ENCODE measurements at places on chromosomes 4 and X.

DNA sequence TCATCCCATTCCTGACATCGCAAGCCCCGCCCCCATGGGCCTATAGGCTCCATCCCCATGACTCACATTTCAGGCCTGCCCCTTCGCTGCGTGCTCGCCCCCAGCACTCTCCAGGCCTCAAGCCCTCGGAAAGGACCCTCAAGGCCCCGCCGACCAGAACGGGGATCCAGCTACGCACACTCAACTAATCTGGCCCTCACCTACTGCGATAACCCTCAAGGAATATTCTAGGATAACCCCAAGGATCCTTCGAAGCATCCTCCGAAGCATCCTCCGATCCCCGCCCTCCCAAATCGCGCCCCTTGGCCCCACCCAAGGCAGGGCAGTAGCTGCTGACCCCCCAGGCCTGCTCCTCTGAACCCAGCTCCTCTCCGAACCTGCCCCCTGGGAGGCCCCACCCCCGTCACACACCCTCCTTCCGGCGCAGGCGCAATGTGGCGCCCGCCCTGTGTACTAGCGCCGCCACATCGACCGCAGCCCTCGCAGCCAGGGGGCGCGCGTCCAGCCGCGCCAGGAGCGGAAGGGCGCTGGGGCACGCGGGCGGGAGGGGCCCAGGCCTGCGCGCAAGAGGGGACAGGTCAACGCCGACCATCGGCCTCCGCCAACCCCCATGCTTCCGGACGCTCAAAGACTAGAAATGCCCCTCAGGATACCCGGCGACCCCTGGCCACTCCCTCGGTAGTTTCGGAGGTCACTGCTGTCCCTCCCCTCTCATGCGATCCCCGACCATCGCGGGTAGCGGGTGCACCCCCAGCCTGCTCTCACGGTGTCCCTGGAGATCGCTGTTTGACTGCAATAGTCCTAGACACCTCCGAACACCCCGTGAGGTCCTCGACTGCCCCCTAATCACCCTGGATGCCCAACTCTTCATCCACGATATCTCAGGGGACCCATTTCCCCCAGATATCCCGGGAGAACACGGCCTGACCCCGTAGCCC is 6.4 kb upstream of the MAGIX start:
- DNase-seq = peak; percentile 86

DNA sequence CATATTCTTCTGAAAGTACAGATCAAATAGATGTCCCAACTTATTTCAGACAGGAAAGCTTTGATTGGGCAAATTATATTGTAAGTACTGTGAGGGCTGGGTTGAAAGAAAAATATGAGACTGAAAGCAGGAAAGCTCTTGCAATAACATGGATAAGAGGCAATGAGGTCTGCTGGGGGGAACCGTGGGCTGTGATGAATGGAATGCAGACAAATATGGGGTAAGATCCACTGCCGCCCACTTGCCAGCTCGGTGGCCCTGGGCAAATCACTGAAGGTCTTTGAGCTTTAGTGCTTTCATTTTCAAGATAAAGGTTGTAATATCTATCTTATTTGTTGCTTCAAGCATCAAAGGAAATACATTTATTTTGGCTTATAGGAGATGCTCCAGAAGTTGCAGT is 51.0 kb downstream of the AGA start:
- DNase-seq = no peak

- DNase-seq = no peak
Observed at GRCh38 chrX:119736206-119736764, 22.1 kb upstream of the SOWAHD start.

GRCh38 chr4:184536881-184537248 is 62.5 kb upstream of the IRF2 start:
- DNase-seq = no peak

DNA sequence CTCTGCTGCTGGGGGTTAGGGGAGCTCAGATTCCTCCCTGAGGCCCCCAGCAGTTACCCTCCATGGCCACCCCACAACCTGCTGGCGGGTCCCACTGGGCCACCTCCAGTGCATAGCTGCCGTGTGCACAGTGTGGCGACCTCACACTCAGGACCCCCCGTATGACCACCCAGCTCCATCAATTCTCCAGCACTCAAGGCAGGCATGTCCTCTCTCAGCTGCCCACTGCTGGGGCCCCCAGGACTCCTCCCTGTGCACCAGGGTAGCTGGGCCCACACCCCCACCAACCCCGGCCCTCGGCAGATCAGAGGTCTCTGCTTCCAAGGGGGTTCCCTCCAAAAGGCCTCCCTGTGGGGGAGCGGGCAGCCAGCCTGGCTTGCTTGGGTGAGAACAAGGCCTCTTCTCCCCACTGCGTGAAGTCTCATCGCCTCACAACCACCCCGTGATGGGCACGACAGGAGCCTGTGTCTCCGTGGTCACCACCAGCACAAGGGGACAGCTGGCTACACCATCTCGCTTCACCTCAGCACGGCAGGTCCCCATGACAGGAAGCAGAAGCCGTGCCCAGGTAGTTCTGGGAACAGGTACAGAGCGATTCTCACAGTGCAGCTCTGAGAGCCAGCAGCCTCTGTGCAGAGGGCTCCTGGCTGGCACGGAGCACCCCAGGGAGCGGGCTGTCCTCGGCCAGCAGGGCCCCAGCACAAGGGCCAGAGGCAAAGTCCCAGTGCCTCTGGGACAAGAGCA is 4.6 kb upstream of the HAUS3 start:
- DNase-seq = no peak

GRCh38 chr4:183443655-183444213 is 702 bp upstream of the CDKN2AIP start:
- DNase-seq = no peak

DNA sequence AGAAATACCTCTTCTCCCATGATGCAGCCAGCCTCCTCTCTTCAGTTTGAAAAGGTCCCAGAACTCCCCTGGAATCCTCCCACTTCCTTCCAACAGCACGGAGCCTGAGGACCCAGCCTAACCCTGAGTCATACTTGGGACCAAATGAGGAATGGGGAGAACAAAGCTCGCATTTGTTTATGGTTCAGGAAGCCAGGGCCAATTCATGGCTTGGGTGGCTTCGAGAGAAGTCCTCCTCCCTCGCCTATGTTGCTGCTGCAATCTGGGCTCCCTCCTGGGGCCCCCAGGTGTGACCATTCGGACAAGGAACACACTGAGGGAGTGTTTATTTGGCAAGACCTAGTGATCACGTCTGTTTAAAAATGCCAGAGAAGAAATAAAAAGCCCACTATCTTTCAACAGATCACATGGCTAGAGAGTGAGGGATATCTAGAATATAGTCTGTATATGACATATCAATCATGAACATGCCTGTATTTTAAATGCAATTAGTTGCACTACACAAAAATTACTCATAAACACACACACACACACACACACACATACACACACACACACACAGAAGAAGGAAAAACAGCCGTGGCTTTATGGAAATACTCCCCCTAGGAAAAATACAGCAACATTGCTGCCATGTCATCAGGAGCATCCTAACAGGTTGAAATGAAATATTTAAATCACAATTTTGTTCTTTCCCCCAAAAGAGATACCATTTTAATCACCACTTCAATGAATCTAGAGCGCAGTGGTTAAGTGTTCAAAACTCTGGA is 155.7 kb upstream of the MAP3K15 start:
- DNase-seq = no peak

DNA sequence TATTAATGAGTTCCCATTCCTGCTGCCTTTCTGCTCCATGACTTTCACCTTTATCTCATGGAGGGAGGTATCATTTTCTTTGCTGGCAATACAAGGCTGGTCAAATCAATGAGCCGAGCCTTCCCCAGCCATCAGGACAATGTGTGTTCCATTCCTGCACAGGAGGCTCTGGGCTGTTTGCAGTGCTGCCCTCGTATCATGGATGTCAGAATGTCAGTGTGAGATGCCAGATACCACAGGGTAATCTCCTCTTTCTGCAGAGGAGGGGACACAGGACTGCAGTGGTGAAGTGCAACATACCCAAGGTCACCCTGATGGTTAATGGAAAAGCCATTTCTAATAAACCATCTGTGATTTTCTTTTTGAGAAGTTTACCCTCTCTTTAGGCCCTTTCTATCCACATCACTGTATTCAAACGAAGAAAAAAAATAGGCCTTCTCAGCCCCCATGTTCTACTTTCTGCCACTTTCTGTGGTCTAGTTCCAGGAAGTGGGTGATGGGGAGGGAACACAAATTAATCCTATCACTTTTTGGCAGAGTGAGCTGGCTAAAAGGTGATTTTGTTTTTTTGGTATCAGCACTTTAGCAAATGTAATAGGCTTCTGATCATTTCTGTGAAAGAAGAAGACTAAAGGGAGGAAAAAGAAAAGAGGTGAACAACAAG is 490.2 kb upstream of the BOD1L1 start:
- no peak for DNase-seq

DNA sequence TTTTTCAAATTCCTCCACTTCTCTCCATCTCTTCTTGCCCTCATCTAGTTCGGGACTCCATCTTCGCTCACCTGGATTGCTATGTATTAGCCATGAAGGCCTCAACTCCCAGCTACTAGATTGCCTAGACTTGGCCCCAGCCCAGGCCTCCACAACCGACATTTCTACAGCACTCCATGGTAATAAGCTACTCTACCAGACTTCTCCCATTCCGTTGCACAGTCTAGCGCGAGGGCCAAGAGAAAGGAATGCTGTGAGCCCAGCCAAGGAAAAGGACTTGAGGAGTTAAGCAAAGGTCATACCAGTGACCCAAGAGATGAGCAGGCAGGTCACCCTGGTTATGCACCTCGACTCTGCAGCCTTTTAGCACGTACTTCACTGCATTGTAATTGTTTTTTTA is 75.6 kb downstream of the SOWAHB start:
- no peak for DNase-seq

GRCh38 chrX:15202454-15203177 is 67.3 kb downstream of the ASB9 start:
- DNase-seq = no peak

- DNase-seq = no peak
Observed at GRCh38 chr4:181823645-181824044, 419.6 kb upstream of the TENM3 start.

- no peak for DNase-seq
Observed at GRCh38 chr4:55458611-55459010, 62.9 kb downstream of the TMEM165 start.

Measured in activated T-cell treated with anti-CD3 and anti-CD28 coated beads, Interleukin-2, amount 50 U/mL, for 1 hour (primary cell).